ENCODE measurements at places on chromosomes 7 and 10. TPM values are rescaled to one million over a fixed set of nuclear protein-coding genes. Genes with fewer than 3 reads are reported as not detected.

ZNF488 gene
- polyA plus RNA-seq = 4.0 TPM

CPN1 gene
- 0.43 TPM for polyA plus RNA-seq

DGKI gene
- 2.5 TPM for polyA plus RNA-seq

GJD4 gene
- not detected for polyA plus RNA-seq

ENKUR gene
- polyA plus RNA-seq = 0.73 TPM
